CD4-positive, alpha-beta T cell treated with Interleukin-15 for 4 hours (primary cell): ENCODE measurements at places on chromosomes 5 and 9.

DNA sequence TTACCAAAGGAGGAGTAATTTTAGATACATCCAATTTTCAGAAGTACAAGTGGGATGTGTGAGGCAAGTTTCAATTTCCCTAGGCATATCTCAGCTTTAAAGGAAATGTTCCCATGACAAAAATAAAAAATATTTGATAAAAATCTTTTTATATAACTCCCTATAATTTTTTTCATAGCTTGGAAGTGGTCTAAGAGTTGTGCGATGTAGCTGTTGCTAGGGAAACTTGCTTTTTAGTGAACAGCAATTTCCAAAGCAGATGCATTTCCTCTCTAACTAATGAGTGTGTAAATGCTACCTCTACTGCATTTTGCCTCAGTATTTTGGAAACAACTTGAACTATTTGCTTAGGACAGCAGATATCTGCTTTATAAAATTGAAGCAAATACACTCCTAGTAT is 39.6 kb downstream of the MACIR start:
- no peak for DNase-seq

DNA sequence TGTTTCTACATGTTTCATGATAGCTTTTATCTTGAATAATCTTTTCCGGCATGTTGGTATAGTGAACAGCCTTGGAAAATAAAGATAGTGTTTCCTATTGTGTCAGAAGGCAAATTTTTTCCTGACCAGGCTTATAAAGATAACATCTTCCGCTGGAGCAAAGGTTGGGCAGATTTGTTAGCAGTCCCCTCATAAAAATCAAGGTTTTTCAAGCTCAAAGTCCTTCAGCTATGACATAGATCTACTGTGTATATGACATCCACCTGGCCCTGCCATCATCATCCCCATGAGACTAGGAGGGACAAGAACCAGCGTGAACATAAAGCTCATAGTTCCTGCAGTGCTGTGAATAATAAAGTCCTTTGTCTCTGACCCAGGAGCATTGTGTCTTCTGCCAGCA is 30.4 kb upstream of the OTULINL start:
- DNase-seq = no peak

GRCh38 chr5:19370655-19371386 is 617.2 kb downstream of the CDH18 start:
- DNase-seq = no peak

DNA sequence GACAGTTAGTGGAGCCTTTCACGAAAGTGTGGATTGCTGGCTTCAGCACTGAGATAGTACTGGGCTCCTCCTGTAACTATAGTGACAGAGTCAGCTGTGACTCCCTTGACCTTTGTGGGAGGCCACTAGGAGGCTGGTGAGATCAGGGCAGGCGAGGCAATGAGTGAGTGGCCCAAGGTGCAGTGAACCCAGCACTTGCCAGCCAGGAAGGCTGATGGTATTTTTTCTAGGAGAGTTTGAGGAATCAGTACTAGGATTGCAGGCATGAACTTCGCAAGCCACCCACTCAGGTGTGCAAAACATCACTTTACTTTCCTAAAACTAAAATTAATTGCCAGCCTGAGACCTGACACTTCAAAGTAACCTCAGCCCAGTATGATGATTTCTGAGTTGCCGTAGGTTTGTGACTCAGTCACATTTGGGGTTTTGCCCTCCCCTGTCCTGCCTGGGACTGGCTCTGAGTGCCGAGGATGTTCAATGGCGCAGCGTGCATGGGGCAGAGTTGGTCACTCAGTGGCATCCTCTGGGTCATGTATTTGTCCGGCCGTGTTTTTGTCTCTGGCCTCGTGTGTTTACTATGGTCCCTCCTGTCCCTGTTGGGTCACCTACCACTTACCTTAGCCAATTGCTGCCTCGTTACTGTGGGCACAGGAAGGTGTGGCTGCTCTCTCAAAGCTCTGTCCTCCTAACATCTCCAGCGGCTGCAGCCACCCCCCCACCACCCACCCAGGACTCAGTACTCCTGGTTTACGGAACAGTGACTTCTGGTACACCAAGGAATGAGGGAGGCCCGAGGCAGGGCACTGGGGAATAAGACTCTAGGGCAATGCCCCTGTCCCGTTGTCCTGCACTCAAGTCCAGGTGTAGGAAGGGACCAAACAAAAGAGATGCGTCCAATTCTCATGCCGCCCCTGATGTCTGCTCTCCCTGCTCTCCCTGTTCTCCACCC is 67.2 kb downstream of the IL31RA start:
- DNase-seq = no peak

DNA sequence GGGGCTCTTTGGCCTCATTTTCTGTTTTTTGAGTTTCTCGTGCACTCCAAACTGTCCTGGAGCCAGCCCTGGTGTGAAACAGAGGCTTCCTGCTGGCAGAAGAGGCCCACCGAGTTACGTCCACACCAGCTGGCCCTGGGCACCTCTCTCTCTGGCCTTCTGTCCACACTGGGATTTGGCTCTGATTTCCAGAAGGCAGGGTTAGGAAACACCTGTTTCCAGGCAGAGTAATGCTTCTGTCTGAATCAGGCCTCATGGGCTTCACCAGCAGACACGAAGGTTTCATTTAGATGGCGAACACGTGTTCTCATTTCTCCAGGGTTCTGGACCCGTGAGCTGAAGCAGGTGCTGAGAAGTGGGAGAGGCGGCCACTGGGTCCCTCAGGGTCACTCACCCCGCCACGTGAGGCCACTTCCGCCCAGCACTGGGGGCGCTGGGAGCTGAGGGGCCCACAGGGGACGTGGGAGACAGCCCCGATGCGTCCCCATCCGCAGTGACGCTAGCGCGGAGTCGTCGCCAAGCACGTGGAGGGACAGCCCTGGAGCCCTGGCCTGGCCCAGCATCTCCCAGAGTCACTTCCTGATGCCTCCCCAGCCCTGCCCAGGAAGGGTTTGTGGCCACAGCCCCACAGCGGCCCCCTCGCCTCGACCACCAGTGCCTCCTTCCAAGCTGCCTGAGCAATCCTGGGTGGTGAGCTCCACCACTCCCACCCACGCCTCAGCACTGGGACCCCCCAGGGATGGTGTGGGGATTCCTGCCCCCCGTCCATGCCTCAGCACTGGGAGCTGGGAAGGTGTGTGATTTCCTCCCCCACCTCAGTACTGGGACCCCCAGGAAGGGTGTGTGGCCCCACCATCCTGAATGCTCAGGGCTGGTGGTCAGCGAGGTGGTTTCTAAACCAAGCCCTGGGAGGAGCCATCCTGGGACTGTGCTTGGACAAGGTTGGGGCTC is 4.9 kb upstream of the LRRC14B start:
- no peak for DNase-seq

DNA sequence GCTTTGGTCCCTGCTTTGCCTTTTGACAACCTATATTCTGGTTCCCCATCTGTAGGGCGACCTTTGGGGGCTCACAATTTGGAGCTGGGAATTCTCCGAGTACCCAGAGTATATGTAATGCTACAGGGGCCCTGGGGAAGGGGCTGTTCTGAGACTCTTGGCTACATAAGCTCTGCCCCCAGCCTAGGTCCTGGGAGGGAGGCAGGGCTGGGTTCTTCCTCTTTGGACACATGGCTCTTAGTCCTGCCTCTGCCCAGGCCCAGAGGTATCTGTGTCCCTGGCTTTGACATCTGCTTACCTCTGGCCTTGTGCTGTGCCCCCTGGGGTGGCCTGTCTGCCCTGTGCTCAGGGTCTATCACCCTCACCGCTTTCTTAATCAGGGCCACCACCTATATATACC is 181.6 kb downstream of the CACNA1B start:
- DNase-seq = no peak

DNA sequence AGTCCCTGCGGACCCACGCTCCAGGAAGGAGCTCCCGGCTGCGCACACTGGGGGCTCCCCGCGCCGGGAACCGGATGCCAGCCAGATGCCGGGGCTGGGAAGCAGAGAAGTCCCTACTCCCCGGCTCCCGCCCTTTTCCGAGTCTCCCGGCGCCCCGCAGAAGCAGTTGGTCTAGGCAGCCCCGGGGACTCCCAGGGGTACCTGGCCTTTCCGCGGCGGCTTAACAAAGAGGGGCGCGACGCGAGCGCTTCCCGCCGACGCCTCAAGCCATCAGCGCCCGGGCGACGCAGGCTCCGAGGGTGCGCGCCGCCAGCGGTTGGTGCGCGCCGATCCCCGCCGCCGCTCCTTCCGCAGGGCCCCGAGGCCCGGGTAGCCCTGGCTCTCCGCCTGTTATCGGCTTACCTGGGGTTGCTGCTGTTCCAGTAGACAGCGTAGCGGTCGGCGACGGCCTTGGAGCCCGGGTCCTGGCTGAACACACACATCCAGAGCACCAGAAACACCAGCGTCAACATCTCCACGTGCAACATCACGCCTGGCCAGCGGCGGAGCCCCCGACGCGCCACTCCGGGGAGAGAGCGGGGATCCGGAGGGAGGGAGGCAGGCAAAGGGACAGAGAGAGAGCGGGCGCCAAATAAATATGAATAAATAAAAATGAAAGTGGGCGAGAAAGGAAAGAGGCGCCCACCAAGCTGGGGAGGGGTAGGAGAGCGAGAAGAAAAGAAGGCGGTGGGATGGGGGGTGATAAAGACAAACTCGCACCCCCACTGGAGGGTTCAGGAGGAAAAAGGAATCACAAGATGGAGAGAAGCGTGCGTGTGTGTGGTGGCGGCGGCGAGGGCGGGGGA is 428 bp downstream of the EFNA5 start:
- DNase-seq = no peak

GRCh38 chr5:74570250-74570649 is 70.3 kb downstream of the ENC1 start:
- DNase-seq = no peak

- no peak for DNase-seq
Observed at GRCh38 chr9:86459191-86459590, 105.0 kb upstream of the TUT7 start.

GRCh38 chr5:66807743-66808142 is 211.6 kb downstream of the MAST4 start:
- no peak for DNase-seq

- DNase-seq = no peak
Observed at GRCh38 chr5:54990841-54991258, 5.5 kb upstream of the ESM1 start.

DNA sequence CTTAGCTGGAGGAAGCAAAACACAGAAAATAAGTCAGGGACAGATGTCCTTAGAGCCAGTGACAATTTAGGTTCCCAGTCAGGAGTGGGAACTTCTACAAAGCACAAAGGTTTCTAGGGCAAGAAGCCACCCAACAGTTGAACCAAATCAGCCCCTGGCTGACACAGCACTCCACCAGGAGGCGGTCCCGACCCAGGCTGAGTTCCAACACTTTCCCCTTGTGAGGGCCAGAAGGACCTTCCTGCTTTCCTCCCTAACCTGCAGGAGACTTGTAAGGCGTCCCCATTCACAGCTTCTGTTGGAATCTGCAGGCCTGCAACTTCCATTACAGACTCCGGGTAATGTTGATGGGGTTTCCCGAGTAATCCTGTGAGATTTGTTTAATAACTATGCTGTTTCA is 416.4 kb upstream of the IRX1 start:
- DNase-seq = no peak

GRCh38 chr5:87278590-87279100 is 11.0 kb downstream of the RASA1 start:
- DNase-seq = no peak

DNA sequence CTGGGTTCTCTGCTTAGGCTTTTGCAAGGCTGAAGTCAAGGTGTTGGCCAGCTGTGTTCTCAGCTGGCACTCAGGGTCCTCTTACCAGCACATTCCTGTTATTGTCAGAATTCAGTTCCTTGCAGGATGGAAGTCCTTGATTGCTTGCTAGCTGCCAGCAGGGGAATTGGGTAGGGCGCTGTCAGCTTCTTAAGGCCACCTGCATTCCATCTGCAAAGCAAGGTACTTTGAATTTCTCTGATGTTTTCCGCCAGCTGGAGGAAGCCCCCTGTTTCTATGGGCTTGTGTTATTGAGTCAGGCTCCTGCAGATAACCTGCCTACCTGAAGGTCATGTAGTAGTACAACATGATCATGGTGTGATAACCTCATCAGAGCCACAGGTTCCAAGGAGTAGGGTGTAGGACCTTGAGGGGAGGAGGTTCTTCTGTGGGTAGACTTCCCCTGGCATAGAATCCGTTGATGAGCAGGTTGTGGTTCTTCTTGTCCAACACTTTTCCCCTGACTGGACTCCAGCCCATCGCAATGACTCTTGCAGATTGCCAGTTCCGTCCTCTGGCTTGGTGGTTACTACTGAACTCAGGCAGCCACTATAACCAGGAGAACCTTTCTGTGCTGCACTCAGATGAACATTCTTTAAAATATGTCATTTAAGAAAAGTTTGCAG is 6.8 kb downstream of the TENT4A start:
- DNase-seq = no peak

GRCh38 chr5:555058-555623 is 30.9 kb upstream of the SLC9A3 start:
- DNase-seq = no peak
